T-helper 17 cell (primary cell): ENCODE measurements at places on chromosomes 5 and 9.

DNA sequence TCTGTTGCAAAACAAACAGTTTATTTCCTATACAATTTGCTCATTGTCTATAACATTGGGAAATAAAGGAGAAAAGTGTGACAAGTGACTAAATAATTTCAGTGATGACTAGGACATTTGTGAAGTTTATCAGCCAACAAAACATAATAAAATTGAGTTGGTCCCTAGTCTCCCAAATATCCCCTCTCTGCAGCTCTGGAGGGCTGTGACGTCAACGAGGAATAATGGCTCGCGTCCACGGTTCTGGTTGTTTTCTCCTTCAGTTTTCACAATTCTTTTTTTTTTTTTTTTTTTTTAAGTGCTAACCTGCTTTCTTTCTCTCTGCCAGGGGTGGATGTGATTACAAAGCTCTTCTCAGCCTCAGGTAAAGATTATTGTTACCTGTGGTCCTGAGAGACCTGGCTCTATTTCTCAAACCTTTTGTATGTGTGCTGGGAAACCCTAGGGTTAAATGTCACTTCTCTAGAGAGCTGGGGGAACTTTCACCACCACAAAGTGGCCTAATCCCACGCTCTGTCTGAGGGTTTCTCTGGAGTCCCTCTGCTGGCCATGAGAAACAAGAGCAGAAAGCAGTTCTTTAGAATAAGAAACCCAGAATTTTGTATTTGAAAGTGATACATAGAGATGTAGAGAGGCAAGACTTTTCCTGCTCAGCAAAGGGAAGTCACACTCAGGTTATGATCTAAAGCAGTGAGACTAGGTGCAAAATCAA, 36.2 kb upstream of the ANKRD55 start:
- DNase-seq, result no peak

DNA sequence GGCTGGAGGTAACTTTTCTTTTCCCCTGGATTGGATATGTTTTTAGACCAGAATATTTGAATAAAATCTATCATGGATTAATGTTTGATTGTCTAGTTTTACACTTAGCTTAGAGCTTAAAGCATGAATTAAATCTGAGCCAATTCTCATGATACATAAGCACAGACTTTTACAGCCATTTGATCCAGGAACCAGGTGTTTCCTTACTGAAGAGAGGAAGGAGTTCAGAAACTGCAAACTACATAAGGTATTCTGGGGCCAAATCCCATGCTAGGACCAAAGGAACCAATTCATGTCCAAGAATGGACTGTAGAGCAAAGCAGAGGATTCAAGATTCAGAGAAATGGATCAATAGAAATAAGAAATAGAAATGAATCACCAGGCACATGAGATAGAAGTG, 360.4 kb upstream of the ZNF608 start:
- DNase-seq, result no peak

DNA sequence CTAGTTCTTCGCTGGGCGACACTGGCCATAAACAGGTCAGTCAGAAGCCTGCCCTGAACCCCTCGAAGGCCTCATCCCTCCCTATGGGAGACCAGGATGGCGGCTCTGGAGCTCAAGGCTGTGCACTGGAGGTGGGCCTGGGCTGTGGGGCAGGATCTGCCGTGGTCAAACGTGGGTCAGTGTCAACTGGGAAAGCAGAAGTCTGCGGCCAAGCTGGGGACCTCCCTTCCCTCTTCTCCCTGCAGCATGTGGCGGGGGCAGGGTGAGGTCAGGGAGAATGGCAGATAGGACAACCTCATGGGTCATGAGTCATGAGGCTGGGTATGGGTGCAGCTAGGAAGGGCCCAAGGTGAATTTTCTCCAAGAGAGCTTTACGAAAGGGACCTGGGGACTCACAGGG, 132.9 kb downstream of the RXRA start:
- DNase-seq, result no peak

- no peak for DNase-seq
Observed at GRCh38 chr9:116027951-116028350, 125.6 kb upstream of the PAPPA start.

- no peak for DNase-seq
Observed at GRCh38 chr5:1745796-1746370, 53.8 kb downstream of the MRPL36 start.

GRCh38 chr5:76462097-76462667, 59.1 kb downstream of the IQGAP2 start:
- DNase-seq, result no peak

GRCh38 chr9:89670114-89670513, 65.3 kb downstream of the GADD45G start:
- no peak for DNase-seq

DNA sequence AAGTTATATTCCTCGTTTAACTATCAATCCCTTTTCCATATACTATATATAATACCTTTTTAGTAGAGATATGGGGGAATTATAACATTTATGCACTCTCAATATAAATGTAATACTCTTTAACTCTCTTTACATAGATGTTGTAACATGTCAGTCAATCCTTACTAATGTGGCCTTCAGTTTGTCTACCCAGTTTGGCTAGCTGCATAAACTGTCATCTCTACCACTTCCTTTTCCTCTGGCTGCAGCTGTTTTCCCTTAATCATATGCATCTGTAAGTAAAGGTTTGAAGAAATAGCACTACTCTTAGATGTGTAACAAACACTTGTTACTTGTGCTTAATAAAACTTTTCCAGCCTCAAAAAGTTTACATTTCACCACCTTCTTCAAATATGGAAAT, 13.4 kb downstream of the ABHD17B start:
- no peak for DNase-seq

- no peak for DNase-seq
Observed at GRCh38 chr9:11915699-11916098, 777.5 kb upstream of the TYRP1 start.

DNA sequence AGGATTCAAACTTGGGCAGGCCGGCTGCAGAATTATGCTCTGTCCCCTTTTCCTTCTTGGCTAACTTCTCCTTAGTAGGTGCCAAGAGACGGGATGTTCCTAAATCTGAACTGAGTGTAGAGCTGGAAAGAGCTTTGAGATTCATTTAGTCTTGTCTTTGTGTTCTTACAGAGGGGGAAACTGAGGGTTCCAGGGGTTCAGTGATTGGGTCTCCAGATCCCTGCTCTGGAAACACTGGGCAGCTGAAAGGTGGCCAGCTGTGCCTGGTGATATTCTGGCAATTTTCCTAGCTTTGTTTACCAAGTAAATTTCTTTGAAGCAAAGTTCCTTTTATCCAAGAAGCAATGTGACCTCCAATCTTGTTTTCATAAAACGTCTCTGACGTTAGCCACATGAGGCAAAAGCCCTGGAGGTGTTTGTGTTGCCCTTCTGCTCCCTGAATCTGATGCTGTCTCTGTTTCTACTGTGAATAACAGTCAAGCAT, 288.7 kb downstream of the ZSWIM6 start:
- DNase-seq, result no peak

- no peak for DNase-seq
Observed at GRCh38 chr5:148491793-148492184, 108.0 kb downstream of the FBXO38 start.

DNA sequence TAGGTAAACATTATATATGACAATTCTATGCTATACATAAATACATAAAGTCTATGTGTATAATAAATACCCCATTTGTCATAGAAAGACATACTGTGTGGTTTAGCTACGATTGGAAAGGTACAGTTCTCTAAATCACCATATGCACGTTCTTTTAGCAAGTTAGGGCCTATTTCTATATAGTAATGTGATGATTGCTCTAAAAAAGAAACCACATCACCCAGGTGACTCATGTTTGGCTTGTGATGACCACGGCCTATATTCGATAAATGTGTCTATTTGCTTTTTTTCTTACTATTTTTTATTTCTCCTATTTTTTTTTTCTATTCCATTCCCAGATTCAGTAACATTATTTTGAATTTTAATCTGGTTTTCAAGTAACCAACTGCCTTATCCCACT, 34.7 kb downstream of the RETREG1 start:
- DNase-seq, result no peak

- DNase-seq, result no peak
Observed at GRCh38 chr5:121969660-121970295, 8.0 kb downstream of the SRFBP1 start.

GRCh38 chr5:58201922-58202648, 257.8 kb downstream of the PLK2 start:
- no peak for DNase-seq

GRCh38 chr9:86434039-86434726, 80.0 kb upstream of the TUT7 start:
- DNase-seq, result no peak

GRCh38 chr9:37229882-37230482, 109.6 kb downstream of the ZCCHC7 start:
- no peak for DNase-seq

DNA sequence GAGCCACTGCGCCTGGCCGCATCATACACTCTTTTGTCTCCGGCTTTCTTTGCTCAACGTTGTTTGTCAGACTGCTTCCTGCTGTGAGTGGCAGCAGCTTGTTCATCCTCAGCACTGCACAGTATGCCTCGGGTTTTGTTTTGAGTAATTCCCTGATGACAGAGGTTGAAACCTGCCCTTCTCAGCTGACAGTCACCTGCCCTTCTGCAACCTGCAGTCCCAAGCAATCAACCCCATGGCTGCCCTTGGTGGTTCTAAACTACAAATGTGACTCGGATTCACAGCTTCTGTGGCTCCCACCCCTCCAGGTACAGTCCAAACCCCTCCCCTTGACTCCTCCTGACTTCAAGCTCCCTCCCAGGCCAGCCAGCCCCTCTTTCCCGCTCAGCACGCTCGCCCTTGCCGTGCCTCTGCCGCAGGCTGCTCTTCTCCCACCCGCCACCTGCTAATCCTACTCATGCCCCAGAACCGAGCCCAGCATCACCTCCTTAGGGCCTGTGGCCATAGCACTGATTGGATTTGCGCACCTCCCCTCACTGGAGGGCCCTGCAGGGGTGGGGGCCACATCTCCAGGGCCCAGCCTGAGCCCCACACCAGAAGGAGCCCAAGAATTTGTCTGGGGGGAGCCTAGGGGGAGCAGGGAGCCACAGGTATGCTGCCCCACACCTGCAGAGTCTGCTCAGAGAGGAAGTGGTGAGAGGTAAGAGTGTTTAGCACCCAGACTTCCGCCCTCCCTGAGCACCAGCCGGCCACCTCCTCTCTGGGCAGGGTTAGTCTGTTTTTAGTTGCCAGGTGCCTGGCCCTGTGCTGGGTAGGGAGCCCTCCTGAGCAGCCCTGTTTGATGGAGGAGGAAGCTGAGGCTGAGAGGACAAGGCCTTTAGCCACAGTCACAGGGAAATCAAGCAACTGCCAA, 10.1 kb downstream of the EEIG1 start:
- DNase-seq, result no peak

DNA sequence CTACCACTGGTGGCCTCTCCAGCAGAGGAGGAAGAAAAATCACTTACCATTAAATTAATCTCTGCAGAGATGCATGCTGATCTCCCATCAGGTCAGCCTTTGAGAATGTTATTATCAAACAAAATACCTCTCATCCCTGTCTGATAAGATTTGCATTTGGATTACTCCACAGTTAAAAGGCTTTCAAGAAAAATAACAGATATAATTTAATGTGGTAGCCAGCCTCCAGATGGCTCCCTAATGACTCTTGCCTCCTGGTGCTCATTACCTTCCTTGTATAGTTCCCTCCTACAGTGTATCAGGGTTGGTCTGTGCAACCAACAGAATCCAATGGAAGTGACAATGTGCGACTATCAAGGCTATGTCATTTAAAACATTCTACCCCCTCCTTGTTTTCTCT, 63.6 kb upstream of the TNPO1 start:
- DNase-seq, result no peak

DNA sequence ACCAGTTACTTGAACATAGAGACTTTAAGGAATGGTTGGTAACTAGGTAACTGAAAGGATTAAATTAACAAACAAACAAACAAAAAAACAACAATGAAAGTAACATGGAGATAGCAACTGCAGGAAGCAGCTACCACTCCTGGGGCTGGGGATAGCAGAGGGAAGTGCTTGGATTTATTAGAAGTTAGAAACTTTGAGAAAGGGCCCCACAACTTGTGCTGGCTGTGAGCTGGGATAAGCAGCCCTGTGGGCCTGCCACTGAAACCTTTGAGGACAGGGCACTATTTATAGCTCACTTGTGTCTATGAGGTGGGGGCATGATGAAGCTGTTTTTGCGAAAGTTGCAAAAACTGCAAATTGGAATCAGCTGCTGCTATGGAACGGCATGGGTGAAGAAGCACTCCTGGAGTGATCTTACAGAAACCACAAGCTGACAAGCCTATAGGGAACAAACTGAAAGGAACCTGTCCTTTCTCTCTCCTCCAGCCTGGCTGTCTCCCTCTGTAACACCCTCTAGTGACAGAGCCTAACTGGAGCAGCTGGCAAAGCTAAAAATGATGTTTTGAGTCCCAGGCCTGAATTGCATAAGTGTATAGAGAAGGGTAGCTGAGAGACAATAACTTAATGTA, 91.4 kb upstream of the RANBP6 start:
- no peak for DNase-seq

GRCh38 chr5:114391321-114391720, 29.5 kb downstream of the KCNN2 start:
- DNase-seq, result no peak

- no peak for DNase-seq
Observed at GRCh38 chr5:73815631-73816030, 189.6 kb downstream of the ARHGEF28 start.

- DNase-seq, result no peak
Observed at GRCh38 chr9:86406366-86406765, 52.2 kb upstream of the TUT7 start.

- DNase-seq, result no peak
Observed at GRCh38 chr9:138049779-138050471, 172.3 kb downstream of the CACNA1B start.

DNA sequence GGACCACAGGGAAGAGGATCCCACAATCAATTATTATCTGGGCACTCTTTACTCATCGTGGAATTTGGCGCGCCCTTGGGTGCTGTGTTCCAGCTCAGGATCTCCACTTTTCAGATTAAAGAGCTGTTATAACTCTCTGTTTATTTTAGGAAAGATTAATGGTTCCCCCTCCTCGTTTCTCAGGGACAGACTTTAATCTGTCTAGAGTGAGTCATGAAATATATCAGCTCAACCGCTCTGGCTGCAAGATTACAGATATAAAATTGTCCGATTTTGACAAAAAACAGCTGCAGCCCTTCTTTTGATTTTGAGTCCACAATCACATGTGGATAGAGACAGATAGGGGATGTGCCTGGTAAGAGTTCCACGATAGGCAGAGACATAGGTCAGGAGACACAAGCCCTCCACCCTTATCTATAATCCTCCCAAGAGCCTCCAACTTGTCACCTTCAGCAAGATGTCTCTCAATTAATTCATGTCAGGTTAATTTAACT, 77.6 kb upstream of the ANKRD55 start:
- DNase-seq, result no peak

DNA sequence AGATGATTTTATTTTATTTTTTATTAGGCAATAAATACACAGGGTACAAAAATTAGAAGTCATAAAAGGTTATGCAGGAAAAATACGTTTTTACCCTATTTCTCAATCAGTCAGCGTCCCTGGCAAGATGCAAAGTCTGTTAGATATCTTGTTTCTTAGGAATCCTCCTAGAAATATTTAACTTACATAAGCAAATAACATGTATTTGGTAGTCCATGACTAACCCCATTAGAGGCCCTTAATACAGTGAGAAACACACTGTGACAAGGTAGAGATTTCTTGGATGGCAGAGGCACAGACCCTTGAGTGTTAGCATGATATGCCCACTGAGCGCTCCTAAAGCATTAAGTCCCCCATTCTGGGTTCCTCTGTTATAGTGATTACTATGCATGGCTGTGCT, 121.2 kb upstream of the ADAMTSL1 start:
- DNase-seq, result no peak

GRCh38 chr5:54611290-54611951, 93.9 kb downstream of the SNX18 start:
- DNase-seq, result no peak

- no peak for DNase-seq
Observed at GRCh38 chr9:69036309-69036708, 757 bp downstream of the FXN start.
